ENCODE measurements at places on chromosomes 3 and 15. TPM values are rescaled to one million over a fixed set of nuclear protein-coding genes. Genes with fewer than 3 reads are reported as not detected.

Gene GOLGA6A
- total RNA-seq, result not detected

Gene RNF13
- total RNA-seq, result 39.8 TPM

Gene MME
- total RNA-seq, result 25.6 TPM

Gene GRAMD1C
- total RNA-seq, result 0.81 TPM

Gene TARS3
- total RNA-seq, result 31.6 TPM

Gene BNC1
- total RNA-seq, result 0.26 TPM

Gene TGM4
- total RNA-seq, result not detected

Gene FAM227B
- 11.9 TPM for total RNA-seq

Gene CHRM5
- total RNA-seq, result not detected

Gene ASB14
- total RNA-seq, result 0.76 TPM

Gene DUT
- total RNA-seq, result 56.0 TPM

Gene CFAP91
- 0.88 TPM for total RNA-seq

Gene ATP2B2
- total RNA-seq, result 4.3 TPM

Gene UNC13C
- total RNA-seq, result 11.9 TPM

Gene SOX14
- not detected for total RNA-seq

All from psoas muscle (tissue), 8 donors.